ENCODE measurements at places on chromosomes 4 and X.
A peak's percentile ranks its signal among the peaks of the same experiment; 100 is the strongest.

DNA sequence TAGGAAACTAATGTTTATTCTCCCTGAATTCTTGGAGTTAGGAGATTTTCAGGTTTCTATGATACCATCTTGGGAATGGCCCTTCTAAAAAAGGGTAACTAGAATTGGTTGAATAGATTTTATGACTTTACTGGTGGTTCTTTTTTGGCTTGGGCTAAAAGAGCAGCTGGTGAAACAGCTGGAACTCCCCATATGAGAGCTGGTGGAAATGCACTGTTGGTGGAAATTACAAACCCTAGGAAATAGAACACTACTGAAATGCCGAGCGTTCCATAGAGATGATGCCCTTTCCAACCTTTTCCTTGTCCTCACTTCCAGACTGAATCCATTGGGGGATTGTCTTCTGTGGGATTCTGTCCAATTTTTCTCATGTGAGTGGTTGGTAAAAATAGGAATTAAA is 139.5 kb downstream of the STIM2 start:
- DNase-seq, result no peak

GRCh38 chrX:118724365-118724764 is 3.0 kb upstream of the IL13RA1 start:
- no peak for DNase-seq

- no peak for DNase-seq
Observed at GRCh38 chrX:8005678-8006347, 78.6 kb upstream of the PNPLA4 start.

- DNase-seq, result no peak
Observed at GRCh38 chrX:41863343-41864203, 59.8 kb downstream of the CASK start.

DNA sequence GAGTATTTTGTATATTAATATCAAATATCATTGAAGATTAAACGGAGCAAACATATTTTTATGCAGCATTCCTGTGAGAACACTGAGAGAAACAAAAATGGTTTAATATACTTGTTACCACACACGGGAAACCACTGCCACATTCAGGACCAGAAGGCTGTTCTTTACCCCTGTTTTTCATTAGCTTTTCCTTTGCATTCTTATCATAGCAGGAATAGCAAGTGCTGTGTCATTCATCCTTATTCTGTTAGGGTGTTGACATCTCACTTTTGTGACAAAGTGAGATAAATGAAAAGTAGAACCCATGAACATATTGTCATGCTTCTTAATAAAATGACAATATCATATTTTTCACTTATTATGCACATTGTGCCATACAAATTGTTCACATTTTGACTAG is 212.4 kb upstream of the NDST4 start:
- DNase-seq, result no peak

DNA sequence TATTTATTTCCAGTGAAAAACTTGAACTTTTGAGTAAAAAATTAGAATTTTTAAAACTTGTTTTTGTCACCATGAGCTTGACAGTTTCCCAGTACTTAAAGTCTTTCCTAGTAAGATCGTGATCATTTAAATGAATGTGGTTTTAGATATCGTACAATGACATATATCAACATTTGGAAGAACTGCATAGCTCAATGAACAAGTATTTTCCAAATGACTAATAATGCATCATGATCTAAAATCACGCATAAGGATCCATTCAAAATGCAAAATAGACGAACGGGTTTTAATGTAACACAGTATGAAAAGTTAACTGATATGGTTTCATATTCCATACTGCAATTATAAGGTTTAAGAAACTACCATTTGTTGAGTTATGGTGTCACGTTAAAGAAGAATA is 4.1 kb upstream of the NDNF start:
- DNase-seq, result no peak

DNA sequence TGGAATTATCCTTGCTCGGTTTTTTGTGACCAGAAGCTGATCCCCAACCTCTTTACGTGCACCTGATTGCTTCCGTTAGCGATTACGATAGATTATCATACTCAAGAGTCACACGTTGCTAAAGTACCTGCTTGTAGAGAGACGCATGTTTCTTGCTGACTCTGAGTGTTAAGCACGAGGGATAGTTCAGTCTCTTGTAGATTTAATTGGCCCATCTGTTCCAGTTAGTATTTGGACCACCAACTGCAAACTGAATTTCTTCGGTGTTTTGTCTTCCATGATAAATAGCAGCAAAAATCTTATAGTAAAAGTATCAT is 516 bp upstream of the COX18 start:
- no peak for DNase-seq

DNA sequence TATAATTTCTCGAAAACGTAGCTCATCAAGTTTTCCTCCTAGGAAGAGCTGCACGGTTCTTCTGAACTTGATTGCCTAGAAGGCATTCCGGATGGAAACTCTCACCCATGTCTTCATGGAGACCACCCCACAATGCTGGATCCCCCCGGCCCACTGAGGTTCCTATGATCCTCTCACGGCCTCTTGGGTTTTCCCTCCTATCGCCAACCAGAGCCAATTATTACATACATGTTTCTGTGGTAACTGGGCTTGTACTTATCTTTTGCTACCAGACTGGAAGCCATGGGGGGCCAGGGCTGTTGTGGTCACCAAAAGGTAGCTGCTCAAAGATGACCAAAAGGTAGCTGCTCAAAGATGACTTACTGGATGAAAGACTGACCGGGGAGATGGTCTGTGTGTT is 131.5 kb downstream of the AFAP1 start:
- DNase-seq, result no peak

DNA sequence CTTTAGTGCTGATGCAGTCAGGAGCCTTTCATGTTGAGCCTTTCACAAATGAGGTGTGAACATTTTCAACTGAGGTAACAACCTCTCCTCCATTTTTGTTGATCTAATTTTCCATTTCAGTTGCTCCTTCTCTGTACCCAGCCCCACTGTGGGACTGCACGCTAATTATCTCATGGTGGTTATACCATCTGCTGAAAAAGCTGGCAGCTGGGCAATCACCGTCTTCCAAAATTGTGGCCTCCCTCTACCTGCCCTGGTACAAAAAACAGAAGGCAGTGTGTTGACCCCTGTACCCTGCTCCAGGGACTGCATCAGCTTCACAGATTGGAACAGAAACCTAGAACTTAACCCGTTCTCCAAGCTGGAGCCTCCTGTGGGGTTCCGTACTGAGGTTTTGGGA is 72.4 kb upstream of the LONRF3 start:
- no peak for DNase-seq

- DNase-seq, result no peak
Observed at GRCh38 chrX:39162322-39162735, 361.1 kb downstream of the MID1IP1 start.

- DNase-seq, result no peak
Observed at GRCh38 chr4:147725673-147726072, 6.2 kb upstream of the ARHGAP10 start.

DNA sequence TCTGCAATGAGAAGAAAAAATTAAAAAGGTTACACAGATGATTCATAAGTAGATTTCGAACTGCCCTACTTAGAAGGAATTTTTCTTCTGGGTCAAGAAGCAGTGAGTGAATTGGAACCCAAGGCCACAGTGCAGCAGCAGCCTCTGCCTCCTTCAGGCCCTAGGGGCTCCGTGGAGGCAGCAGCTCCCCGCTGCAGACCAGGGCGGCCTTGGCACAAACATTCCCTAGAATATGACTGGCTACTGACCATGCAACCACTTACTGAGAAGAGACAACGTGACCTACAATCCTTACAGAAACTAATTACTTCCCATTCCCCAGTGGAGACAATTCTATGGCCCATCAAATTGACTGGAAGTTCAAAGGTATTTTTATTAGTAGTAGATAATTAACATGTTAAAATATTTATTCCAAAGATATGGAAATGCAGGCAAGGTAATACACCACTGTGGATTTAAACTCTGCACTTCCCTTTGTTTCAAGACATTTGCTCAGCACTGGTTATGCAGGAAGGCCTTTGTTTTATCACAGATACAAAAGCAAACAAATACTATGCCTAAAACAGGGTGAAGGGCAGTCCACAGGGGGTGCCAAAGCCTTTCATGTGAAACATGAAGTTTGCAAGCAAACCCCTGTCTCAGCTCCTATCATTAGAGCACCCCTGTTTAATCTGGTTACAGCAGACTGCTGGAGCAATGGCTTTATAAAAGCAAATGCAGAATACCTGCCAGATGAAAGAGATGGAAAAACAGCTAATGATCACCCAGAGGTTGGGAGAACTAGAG is 59.2 kb downstream of the PCDH19 start:
- no peak for DNase-seq

- no peak for DNase-seq
Observed at GRCh38 chrX:148441387-148441786, 59.0 kb upstream of the AFF2 start.

- peak; percentile 31 for DNase-seq
Observed at GRCh38 chr4:28357990-28358389, 1497.3 kb downstream of the STIM2 start.

DNA sequence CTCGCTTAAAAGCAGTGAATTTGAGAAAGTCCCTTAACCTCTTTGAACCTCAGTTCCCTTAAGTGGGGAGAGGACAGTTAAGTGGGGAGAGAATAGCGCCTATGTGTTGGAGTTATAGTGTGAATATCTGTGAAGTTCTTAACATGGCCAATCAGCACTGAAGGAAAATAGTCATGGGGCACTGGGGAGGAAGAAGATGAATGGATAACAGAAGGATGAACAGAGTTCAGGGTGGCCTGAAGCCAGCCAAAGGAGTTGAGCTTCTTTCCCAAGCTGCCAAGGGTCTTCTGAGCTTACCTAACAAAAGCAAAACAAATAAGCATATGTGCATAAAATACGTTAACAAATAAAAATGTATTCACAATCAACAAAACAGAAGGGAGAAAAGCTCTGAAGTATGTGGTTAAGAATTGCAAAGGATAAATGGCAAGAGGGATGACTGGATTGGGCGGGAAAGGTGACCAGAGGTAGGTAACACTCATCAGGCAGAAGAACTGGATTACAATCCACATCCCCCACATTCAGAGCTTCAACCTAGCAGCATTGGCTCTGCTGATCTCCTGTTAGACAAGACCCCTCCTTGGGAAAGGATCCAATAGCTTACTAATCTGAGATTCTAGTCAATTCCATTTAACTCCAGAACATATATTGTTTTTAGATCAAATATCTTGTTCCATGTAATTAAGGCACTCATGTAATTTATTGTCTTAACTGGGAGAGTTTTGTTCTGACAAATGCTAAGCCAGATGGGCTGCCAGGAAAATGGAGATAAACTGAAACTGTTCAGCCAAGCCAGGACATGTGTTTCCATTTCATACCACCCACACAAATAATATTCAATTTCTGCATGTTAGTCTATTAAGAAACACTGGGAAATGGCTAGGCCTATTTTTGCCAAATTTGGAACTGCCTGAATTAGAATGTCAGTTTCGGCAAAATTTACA is 221.2 kb downstream of the LDB2 start:
- no peak for DNase-seq

DNA sequence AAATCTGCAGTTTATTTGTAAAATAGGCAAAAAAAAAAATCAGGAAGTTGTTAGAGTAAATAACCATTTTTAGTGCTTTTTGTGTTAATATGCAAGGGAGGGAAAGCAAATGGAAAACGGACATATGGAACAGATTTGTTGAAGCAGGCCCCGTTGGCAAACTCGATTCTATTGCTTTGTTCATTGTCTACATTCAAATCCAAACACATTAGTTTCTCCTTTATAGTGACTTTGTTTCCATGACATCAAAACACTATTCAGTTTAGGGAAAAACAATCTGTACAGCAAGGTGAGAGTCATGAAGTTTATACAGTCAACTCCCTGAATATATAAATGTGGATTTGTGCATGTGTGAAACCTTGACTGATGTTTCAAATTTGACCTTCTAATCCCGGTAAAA is 142.2 kb downstream of the FAM47A start:
- DNase-seq, result no peak

- DNase-seq, result no peak
Observed at GRCh38 chrX:134930501-134930900, 60.3 kb upstream of the SMIM10 start.

- peak; percentile 82 for DNase-seq
Observed at GRCh38 chrX:137916090-137916746, 350.3 kb downstream of the ZIC3 start.

DNA sequence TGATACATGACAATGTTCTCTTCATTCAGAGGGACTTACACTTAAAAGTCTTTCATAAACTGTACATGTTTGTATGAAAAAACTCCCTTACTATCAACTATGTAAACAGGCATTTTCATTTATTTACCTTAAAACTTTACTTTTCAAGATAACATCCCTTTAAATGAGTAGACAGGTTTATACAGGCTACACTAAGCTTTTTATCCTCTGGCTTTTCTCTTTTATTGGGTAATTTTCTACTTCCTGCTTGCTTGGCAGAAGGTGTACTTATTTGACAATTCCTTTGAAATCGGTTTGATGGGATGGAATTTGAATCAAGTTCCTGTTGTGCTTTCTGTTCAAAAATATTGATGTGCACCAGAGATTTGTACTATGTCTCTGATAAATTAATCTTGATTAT is 81.4 kb downstream of the PTPN13 start:
- no peak for DNase-seq

DNA sequence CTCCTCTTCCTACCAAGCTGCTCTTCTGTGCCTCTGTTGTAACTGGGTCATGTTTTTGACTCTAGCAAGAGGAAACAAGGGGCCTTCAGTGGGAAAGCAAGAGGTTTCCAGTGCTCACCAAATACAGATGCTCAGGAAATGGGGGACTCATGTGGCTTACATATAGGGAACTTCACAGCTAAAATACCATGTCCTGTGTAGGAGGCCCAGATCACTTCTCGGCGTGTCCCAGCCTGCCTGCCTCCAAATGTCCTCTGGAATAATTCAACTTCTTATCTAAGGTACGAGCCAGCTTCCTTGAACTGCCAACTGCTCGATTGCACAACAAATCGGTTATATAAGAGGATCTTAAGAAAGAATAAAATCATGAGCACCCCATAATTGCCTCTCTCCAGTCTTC is 161.3 kb downstream of the KIT start:
- DNase-seq, result no peak

- no peak for DNase-seq
Observed at GRCh38 chr4:123819362-123820035, 422.9 kb downstream of the SPRY1 start.

- no peak for DNase-seq
Observed at GRCh38 chr4:123452616-123453015, 56.0 kb downstream of the SPRY1 start.

DNA sequence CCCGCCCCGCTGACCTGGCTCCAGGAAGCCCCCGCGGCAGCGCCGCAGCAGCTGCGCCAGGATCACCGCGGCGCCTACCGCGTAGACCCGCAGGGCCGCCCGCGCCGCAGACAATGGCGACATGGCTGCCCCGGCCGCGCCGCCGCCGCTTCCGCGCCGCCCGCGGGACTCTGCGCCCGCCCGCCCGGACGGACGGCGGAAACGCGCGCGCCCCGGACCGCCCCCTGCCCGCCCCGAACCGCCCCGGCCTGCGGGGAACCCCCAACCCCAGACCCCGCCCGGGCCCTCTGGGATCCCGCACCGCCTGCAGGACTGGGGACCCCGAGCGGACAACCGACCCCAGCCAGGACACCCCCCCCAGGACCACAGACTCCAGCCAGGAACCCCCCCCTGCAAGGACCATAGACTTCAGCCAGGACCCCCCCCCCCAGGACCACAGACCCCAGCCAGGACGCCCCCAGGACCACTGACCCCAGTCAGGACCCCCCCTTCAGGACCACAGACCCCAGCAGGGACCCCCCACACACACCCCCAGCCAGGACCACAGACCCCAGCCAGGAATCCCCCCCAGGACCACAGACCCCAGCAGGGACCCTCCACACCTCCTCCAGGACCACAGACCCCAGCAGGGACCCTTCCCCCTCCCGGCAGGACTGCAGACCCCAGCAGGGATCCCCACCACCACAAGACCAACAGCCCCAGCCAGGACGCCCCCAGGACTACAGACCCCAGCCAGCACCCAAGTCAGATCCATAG is at the start of the genes DHRSX and ZBED1:
TSS of gene DHRSX (minus strand) at position 174 of the 756 bp plus-strand sequence. CDS start at position 123, 51 bp downstream.
TSS of gene ZBED1 (minus strand) at position 174 of the 756 bp plus-strand sequence. CDS start 10,257 bp downstream, outside the sequence.
- DNase-seq, result no peak

Data from BE2C (cell line).